D721Med (cell line): ENCODE measurements at places on chromosomes 4 and X.
A peak's percentile ranks its signal among the peaks of the same experiment; 100 is the strongest.

- DNase-seq, result no peak
Measured at GRCh38 chrX:34839451-34839850, 103.1 kb upstream of the FAM47B start.

GRCh38 chr4:162131256-162131655, 32.5 kb downstream of the FSTL5 start:
- no peak for DNase-seq

GRCh38 chr4:43331226-43332051, 438.9 kb downstream of the GRXCR1 start:
- DNase-seq, result no peak

- no peak for DNase-seq
Measured at GRCh38 chrX:37409278-37409677, 60.1 kb downstream of the PRRG1 start.

GRCh38 chr4:15779306-15779705, 1.2 kb downstream of the CD38 start:
- no peak for DNase-seq

DNA sequence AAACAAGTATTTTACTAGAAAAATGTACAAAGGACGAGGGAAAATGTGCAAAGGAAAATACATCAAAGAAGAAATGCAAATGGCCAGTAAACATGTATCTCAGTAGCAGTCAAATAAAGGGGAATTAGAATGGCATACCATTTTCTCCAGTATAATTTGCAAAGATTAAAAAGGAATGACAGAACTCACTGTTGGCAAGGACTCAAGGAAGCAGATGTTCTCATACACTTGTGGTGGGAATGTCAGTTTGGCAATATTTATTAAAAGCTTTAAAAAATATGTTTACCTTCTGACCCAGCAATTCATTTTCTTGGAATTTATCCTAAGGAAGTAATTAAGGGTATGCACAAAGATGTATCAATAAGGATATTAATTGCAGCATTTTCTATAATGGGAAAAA, 7.6 kb downstream of the CLCN5 start:
- no peak for DNase-seq

DNA sequence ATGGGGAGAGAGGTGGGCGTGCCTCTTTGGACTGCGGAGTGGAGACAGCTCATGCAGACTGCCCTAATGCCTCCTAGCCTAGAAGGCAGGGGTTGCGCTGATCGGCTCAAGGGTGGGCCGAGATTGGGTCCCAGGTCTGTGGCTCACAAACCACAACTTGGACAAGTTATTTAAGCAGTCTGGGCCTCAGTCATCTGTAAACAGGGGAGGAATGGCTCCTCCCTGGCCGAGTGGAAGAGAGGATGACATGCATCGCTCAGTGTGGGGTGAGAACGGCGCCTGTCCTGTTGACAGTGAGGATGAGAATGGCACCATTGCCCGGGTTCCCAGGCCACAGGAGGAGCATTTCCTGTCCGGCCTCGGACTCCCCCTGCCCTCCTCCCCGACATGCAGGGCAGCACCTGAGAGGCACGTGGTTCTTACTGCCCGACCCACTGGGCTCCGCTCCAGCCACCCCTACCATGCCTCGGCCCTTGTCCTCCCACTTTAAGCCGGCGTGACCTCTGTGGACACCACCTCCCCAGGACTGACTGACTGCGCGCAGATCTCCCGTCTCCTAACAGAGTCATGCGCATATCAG, 40.3 kb upstream of the GRPEL1 start:
- DNase-seq, result peak; percentile 6

DNA sequence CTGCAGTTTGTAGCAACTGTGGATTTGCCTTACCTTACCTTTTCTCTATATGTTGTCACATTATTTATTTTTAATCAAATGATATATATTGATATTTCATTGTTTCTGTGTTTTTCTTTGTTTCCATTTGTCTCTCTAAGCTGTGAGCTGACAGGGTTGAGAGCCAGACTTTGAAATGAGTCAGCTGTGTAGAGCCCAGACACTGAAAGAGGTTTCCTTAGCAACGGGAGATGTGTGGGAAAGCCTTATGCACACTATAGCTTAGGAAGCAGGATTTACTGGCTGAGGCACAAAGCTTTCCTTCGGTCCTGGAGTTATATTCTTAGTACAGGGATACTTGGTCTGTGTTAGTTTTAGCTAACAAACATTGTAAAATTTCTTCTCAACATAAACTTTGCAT, 192.2 kb downstream of the FGF13 start:
- DNase-seq, result no peak
